ENCODE measurements at places on chromosomes 6 and 20.

DNA sequence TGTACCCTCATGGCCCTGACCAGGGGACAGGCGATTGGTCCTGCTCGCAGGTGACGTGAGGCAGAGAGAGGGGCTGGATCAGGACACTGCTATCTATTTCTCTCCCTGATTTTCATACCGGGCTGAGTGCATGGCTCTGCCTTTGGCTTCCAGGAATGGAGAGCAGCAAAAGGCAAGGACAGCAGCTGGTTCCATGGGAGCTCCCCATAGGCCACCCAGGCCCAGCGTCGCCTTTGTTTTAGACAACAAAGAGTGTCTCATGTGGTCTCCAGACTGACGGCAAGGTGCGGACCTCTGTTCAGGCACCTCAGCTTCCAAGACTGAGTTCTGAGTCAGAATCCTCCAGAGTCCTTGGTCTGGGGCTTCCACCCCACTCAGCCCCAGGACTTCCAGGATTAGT is 123.1 kb downstream of the VEGFA start:
- no peak for DNase-seq

DNA sequence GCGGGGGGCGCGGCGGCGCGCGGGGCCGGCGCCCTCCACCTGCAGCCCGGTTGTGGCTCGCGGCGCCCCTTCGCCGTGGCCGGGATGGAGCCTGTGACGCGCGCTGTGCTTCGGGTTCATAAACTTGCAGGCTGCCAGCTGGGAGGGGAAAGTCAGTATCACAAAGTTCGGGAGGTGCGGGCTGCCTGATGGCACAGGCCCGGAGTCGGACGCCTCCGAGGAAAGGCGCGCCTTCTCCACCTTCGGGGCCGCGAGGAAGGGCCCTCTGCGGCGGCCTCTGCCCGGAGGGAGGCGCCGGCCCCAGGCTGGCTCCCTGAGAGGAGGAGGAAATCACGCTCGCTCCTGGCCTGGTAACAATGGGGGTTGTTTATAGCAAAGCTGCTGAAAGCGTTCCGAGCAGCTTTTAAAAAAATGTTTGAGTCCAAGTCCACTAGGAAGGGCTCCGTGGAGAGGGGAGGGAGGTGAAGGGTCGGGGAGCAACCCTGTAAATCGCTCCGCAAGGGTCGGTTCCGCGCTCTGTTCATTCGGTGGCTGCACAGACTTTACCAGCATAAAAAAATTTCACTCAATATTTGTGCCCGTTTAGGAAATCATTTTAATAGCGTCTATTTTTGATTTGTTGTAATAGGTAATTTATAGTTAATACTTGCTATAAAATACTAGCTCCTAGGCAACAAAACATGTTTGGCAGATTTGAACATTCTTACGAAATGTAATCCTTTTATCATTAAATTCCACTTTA is 1.0 kb downstream of the AFDN start:
- peak; percentile 13 for DNase-seq

GRCh38 chr6:139135578-139136545 is 982 bp downstream of the HECA start:
- DNase-seq: no peak

DNA sequence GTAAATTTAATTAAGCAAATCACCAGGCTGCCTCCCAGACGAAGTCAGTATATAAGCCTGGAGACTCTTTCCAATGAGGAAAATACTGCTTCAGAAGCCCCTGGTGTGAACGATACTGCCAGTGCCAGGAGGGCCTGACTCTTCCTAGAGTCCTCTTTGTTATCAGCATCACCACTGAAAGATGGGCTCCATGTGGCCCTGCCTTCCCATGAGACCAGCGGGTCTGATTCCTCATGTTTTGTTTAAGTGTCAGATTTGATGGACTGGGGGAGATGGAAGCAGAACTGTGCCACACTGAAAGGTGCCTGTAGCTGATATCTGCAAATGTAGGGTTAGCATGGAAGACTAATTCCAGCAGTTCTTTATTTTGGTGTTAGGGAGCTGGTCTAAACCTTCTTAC is 7.9 kb downstream of the NQO2 start:
- DNase-seq: no peak

GRCh38 chr6:113642001-113642713 is 215.0 kb upstream of the MARCKS start:
- no peak for DNase-seq

DNA sequence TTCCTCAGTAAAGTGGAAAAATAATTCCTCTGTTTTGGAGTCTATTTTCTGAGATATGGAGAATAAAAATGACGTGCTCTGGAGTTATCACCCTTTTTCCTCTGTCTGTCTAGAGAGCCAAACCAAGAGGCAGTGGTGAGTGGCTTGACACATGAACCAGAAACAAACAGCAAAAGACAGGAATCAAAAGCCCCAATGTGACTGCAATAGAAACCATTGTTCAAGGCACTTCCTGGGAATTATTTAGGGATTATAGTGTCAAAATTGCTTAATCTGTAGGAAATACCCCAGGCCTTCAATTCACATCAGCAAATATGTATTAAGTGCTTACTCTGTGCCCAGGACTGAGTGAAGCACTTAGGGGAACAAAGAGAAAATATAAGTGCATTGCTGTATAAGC is 560.4 kb upstream of the JAG1 start:
- no peak for DNase-seq

GRCh38 chr6:15359335-15359862 is 113.5 kb downstream of the JARID2 start:
- no peak for DNase-seq

- DNase-seq: no peak
These were observed 62.5 kb upstream of the TMEM170B start for GRCh38 chr6:11475016-11475415.

- peak; percentile 33 for DNase-seq
These were observed 75.9 kb downstream of the PLCG1 start for GRCh38 chr20:41213150-41213820.

- DNase-seq: no peak
These were observed 67.0 kb upstream of the FRMD1 start for GRCh38 chr6:168145747-168146596.

DNA sequence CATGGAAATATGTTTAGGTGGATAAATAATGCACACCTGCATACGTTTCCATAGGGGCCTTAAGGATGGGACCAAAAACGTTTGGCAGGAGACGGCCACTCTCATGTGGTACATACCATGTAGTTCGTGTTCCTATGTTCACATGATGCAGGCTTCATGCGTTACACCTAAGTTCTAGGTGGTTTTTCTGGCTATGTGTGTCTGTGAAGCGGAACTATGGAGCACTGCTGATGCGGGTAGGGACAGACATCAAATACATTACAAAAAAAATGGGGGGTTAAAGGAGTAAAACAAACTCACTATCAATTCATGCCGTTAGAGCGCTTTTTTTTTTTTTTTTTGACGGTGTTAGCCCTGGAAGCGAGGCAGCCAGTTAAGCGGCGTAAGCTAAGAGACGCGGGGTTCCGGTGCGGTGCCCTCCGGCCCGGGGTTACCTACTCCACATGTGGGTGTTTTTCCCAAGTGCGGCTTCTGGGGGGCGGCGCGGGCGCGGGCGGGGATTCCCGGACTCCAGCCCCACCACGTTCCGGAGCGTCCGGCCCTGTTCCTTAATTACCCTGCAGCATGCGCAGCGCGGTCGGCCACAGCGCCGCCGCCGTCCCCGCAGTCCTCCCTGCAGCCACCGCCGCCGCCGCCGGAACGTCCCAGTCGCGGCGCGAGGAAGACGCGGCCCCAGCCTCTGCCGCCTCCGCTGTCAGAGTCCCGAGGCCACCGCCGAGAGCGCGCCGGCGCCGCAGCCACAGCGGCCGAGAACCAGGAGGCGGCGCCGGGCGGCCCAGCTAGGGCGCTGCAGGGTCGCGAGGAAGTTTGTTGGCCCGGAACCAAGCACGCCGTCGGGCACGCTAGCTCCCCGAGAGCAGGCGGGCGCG is 648 bp downstream of the COL19A1 start:
- peak; percentile 16 for DNase-seq

GRCh38 chr6:30465595-30466306 is 23.6 kb upstream of the HLA-E start:
- DNase-seq: no peak

- no peak for DNase-seq
These were observed 5.6 kb upstream of the LBP start for GRCh38 chr20:38340693-38341092.

DNA sequence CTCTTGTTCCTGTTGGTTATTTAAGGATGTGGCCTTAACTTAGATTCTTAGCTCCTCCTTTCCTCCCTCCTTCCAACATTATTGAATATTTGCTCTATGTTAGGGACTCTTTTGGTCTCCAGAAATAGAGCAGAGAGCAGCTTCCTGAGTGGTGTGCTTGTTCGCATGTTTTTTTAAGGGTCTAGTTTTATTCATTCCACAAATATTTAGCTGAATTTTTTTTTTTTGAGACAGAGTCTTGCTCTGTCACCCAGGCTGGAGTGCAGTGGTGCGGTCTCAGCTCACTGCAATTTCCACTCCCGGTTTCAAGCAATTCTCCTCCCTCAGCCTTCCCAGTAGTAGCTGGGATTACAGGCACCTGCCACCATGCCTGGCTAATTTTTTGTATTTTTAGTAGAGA is 169.2 kb downstream of the ZFAND3 start:
- no peak for DNase-seq

DNA sequence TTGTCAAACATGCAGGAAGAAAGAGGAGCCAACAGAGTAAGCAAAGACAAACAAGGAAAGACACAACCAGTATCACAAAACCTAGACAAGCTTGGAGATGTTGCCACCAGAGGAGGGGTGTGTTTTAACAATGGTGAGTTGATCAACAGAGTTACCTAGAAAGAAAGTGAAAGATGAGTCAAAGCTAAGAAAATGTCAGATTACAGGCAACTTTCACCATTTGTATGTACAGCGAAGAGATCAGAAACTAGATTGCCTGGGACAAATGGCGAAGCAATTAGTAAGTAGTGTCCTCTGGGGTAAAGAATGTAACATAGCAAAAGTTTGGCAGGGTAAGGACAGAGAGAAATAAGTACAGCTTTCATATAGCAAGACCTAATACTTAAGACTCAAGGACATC is 51.6 kb upstream of the POU3F2 start:
- DNase-seq: no peak

GRCh38 chr20:33840759-33841435 is 29.7 kb downstream of the CHMP4B start:
- DNase-seq: no peak

- DNase-seq: peak; percentile 96
These were observed 213.5 kb upstream of the ARID1B start for GRCh38 chr6:156563714-156564113.

GRCh38 chr6:30792786-30793185 is 48.4 kb upstream of the IER3 start:
- no peak for DNase-seq

DNA sequence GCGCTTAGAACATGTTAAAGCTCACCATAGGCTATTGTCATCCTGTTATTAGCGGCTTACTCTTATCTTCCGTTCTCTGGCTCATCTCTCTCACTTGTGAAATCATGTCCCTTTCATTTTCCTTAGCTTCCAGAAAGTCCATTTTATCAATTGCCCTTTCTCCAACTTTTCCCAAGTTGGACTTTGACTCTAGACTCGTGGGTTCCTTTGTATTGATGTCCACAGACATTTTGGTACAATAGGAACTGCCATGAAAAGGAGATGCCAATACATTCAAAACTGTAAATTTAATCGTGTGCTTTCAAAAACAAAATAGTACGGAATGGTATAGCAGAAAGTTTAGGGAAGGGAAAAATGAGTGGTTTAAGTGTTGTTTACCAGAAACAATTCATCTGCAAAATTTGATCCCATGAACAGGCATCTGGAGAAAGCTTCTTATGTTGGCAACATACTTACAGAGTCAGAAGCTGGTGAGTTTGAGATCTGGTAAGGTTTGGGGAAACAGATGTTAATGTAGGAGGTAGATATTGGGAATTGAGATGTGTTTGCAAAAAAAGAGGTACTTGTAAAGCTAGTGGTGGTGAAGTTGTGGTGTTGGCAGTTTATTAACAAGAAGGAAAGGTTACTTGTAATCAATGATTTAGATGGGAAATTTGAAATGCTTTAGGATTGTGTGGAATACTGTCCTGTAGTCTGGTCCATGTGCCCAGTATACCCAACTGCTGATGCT is 10.2 kb upstream of the HIVEP1 start:
- DNase-seq: no peak

DNA sequence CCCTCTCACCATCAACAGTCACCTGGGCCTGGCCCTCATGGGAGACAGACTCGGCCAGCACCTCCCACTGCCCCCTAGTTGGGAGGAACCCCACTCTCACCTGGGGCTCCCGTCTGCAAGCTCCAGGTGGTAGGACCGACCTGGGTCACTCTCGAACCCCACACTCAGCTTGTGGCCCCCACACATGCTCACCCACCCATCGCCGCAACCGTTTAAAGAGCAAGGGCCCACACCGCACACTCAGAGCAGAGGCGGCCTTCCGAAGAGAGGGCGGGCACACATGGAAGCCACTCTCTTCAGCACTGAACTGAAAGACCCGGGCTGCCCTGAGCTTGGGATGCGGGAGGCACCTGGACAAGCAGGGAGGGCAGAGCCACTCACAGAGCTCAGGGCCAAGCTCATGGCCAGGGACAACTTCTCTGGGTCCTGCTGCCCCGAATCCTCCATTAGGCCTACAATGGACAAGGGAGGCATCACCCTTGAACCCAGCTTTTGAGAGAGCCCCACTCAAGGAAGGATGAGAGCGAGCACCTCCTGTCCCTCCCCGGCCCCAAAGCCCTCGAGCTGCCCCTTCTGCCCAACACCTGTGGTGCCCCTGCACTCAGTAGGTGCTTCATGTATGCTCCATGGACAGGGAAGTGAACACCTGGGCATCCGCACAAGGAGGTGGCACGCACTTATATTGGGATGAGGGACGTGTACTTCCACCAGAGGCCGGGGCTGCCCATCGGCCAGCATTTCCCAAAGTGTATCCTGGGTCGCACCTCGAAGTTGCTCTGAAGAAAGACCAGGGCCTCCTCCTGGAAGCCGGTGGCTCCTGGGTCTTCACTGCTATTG is 50.4 kb downstream of the YTHDF1 start:
- DNase-seq: no peak

- peak; percentile 25 for DNase-seq
These were observed 46.9 kb downstream of the PDYN start for GRCh38 chr20:1946762-1947534.

GRCh38 chr6:56749632-56750151 is 107.0 kb upstream of the DST start:
- DNase-seq: no peak

- DNase-seq: no peak
These were observed 53.6 kb downstream of the HDDC2 start for GRCh38 chr6:125248136-125248535.

DNA sequence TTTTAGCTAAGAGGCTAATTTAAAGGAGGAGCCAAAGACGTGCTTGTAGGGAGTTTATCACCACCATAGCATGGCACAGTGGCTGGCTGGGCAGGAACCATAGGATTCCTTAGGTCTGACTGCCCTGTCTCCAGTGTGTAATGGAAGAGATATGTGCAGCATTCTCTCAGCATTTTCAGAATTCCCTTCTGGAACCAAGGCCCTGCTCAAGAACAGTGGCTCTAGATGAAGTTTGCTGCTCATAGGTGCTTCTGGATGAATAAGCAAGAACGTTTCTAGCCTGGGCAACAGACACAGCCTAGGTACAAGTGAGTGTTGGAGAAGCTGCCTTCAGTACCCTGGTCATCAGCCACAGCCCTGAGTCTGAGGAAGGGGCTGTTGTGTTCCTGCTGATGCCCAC is 69.1 kb downstream of the LCA5 start:
- no peak for DNase-seq

Data from NCI-H2029 (cell line).